Upper lobe of right lung (tissue), 1 donor: ENCODE measurements at places on chromosomes 12 and 14. TPM values are rescaled to one million over a fixed set of nuclear protein-coding genes. Genes with fewer than 3 reads are reported as not detected.

Gene APOF
- not detected for total RNA-seq

Gene KLHL33
- total RNA-seq: 0.29 TPM

Gene LRCOL1
- total RNA-seq: 1.8 TPM

Gene RNASE7
- total RNA-seq: not detected

Gene DLK1
- not detected for total RNA-seq

Gene CARMIL3
- total RNA-seq: 0.96 TPM

DNA sequence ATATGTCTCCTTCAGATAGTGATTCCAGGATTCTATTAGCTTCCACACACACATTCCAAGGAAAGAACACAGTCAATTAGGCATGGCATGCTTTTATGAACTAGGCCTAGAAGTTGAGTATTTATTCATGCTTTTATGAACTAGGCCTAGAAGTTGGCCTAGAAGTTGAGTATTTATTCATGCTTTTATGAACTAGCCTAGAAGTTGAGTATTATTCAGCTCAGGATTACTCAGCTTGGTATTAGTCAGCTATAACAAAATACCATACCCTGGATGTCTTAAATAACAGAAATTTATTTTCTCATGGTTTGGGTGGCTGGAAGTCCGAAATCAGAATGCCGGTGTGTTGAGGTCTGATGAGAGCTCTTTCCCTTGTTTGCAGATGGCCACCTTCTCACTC lies 442.7 kb upstream of the FLRT2 start:
- no peaks in the 10 kb centered on the region for H3K4me1 ChIP-seq
- DNase-seq: no peak
- no peak overlapping the region for H3K27ac ChIP-seq
- no peaks in the 10 kb centered on the region for H3K36me3 ChIP-seq

GRCh38 chr14:55303125-55303499 lies 31.9 kb downstream of the FBXO34 start:
- no peak for DNase-seq
- peaks cover 41% of the 10 kb centered on the region for H3K4me1 ChIP-seq
- peaks cover 5% of the 10 kb centered on the region for H3K36me3 ChIP-seq
- no peak overlapping the region for H3K27ac ChIP-seq

- H3K4me1 ChIP-seq: peaks cover 40% of the 10 kb centered on the region
- H3K27me3 ChIP-seq: no peaks in the 10 kb centered on the region
- H3K27ac ChIP-seq: peak overlapping the region; percentile 81
- no peak for DNase-seq
- no peaks in the 10 kb centered on the region for H3K36me3 ChIP-seq
These were observed 77.7 kb downstream of the ARF6 start for GRCh38 chr14:49970474-49971147.

GRCh38 chr12:90321369-90321768 lies 612.7 kb upstream of the ATP2B1 start:
- H3K36me3 ChIP-seq: no peaks in the 10 kb centered on the region
- no peaks in the 10 kb centered on the region for H3K4me1 ChIP-seq
- H3K4me3 ChIP-seq: no peak overlapping the region
- DNase-seq: no peak

DNA sequence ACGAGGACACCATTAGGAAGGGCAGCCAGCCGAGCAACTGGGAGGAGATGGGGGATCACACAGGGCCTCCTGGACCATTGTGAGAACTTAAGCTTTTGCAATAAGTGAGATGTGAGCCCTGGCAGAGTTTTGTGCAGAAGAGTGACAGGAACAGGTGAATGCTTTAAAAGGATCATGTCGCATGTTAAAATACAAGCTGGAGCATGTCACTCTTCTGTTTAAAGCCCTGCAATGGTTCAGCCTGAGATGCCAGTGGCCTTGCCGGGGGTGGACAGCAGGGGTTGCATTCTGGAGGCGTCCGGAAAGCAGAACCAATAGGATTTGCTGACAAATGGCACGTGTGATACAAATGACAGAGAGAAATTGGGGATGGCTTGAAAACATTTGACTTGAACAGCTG lies 137.5 kb upstream of the RFLNA start:
- no peaks in the 10 kb centered on the region for H3K36me3 ChIP-seq
- H3K4me3 ChIP-seq: no peak overlapping the region

- H3K27ac ChIP-seq: no peak overlapping the region
- no peaks in the 10 kb centered on the region for H3K36me3 ChIP-seq
- peaks cover 3% of the 10 kb centered on the region for H3K4me1 ChIP-seq
These were observed 110.9 kb downstream of the GPATCH2L start for GRCh38 chr14:76262641-76263040.

GRCh38 chr12:57027011-57027804 lies 10.9 kb upstream of the TAC3 start:
- H3K27ac ChIP-seq: no peak overlapping the region
- no peaks in the 10 kb centered on the region for H3K36me3 ChIP-seq
- no peaks in the 10 kb centered on the region for H3K27me3 ChIP-seq
- no peak overlapping the region for H3K4me3 ChIP-seq
- H3K4me1 ChIP-seq: no peaks in the 10 kb centered on the region

DNA sequence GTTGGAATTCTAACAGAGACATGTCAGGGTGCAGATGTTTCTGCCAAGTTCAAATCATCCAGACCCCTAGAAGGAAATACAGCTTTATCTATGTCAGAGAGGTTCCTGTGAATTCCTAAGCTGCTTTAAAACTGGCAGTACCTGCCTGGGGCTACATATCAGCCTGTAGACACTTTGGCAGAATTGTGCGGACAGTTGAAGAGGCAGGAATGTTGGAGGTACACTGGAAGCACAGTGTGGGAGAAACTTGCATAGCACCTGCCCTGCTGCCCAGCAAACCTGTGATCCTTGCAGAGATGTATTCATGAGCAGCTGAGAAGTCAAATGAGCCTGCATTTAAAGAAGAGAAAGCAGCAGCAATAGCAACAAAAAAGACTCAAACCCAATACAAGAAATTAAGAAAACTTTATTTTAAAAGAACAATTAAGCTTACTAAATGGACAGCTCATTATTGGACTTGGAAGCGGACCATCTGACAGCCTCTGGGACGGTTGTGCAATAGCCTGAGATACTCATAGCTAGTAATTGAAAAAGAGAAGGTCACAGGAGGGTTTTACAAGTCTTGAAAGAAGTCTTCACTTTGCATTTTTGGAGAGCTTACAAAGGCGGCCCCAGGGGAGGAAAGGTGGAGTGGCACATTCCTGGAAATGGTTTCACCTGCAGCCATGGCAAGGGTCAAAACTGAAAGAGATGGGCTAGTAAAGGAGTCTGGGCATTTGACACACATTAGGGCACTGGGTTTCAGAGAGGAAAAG lies 280.9 kb upstream of the FLRT2 start:
- no peaks in the 10 kb centered on the region for H3K27me3 ChIP-seq
- no peak for DNase-seq
- H3K27ac ChIP-seq: no peak overlapping the region
- H3K36me3 ChIP-seq: no peaks in the 10 kb centered on the region

DNA sequence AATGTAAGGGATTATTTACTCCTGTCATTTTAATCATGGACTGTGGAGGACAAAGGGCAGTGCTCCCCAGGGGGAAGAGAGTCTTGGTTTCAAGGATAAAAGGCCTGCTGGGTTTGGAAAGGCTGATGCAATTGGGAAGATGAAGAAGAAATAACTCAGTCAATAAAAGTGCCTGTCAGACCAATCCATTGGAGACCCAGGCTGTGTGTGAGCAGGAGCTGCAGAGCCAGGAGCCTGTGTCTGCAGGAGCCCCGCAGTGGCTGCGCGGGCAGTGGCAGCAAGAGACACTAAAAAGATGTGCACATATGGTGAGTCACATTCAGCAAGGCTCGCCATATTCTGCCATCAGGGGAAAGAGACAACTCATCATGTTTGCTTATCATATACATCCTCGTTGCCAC lies 90.4 kb downstream of the CRACR2A start:
- no peak for DNase-seq
- no peak overlapping the region for H3K27ac ChIP-seq
- no peaks in the 10 kb centered on the region for H3K27me3 ChIP-seq
- no peak overlapping the region for H3K4me3 ChIP-seq
- no peaks in the 10 kb centered on the region for H3K4me1 ChIP-seq

- H3K4me1 ChIP-seq: no peaks in the 10 kb centered on the region
- H3K27me3 ChIP-seq: no peaks in the 10 kb centered on the region
- no peak overlapping the region for H3K27ac ChIP-seq
These were observed 173.6 kb upstream of the EEA1 start for GRCh38 chr12:93102744-93103143.

GRCh38 chr12:4273652-4274395 lies at the start of gene CCND2:
Gene CCND2 (plus strand): TSS chr12:4273762. CDS start chr12:4274041, 279 bp downstream.
- peaks cover 37% of the 10 kb centered on the region for H3K27me3 ChIP-seq
- H3K36me3 ChIP-seq: peaks cover under 1% of the 10 kb centered on the region
- peaks cover 54% of the 10 kb centered on the region for H3K4me1 ChIP-seq
- peak; percentile 92 for DNase-seq

- no peak overlapping the region for H3K4me3 ChIP-seq
- no peak for DNase-seq
- H3K27ac ChIP-seq: peak overlapping the region; percentile 43
- peaks cover 36% of the 10 kb centered on the region for H3K4me1 ChIP-seq
These were observed 6.2 kb downstream of the ISCU start for GRCh38 chr12:108568338-108569154.

- no peaks in the 10 kb centered on the region for H3K4me1 ChIP-seq
- no peak overlapping the region for H3K27ac ChIP-seq
- no peaks in the 10 kb centered on the region for H3K27me3 ChIP-seq
- peaks cover 98% of the 10 kb centered on the region for H3K36me3 ChIP-seq
- no peak for DNase-seq
These were observed 14.7 kb downstream of the LETMD1 start for GRCh38 chr12:51062631-51063397.
